ENCODE measurements at places on chromosomes 5 and 9.

DNA sequence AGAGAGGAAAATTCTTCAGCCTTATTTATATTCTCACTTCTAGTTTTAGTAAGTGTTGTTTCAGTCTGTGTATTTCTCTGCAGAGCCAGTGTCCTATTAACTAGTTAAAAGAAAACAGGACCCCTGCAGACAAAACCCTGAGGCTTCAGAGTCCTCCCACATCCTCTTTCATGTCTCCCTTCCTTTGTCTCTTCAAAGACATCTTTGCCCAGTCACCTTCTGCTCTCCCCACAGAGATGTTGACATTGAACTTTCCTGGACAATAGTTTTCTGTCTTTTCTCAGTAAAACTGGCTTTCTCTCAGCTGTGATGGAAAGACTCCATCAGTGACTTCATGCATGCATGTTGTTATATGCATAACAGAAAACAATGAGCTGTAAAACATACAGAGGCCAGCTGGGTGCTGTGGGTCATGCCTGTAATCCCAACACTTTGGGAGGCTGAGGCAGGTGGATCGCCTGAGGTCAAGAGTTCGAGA is 20.2 kb downstream of the GRAMD2B start:
- DNase-seq: peak; percentile 45

DNA sequence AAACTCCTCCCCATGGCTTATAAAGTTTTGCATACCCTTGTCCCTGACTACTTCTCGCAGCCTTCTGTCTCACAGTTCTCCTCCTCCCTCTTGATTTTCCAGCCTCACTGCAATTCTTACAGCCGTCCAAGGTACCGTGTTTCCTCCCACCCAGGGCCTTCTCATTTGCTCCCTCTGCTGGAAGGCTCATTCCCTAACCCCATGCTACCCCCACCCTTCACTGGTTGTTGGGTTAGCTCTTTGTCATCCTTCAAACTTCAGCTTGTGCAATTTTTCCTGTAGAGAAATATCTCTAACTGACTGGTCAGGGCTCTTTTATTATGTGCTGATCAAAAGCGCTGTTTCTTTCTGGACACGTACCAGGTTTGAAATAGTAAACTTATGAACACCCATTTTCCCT is 329.2 kb downstream of the EBF1 start:
- DNase-seq: no peak

DNA sequence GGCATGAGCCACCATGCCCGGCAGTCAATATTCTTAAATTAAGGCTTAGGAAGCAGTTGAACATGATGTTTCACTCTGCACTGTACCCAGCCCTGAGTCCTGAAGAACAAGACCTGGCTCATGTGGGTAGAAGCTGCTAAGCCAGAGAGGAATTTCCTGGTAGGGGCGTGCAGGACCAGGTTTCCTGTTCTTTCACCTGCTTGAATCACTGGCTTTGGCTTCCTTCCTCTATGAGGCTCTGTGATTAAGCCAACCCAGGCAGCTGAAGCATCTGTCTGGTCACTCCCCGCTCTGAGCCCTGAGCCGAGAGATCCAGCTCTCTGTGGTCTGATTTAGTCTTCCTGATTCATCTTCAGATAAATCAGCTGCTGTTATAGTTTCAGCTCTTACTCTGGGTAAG is 29.1 kb downstream of the CFAP77 start:
- DNase-seq: no peak

GRCh38 chr5:134543820-134544614 is 18.5 kb downstream of the JADE2 start:
- DNase-seq: peak; percentile 62

- no peak for DNase-seq
Observed at GRCh38 chr5:111774525-111774924, 17.5 kb upstream of the NREP start.

DNA sequence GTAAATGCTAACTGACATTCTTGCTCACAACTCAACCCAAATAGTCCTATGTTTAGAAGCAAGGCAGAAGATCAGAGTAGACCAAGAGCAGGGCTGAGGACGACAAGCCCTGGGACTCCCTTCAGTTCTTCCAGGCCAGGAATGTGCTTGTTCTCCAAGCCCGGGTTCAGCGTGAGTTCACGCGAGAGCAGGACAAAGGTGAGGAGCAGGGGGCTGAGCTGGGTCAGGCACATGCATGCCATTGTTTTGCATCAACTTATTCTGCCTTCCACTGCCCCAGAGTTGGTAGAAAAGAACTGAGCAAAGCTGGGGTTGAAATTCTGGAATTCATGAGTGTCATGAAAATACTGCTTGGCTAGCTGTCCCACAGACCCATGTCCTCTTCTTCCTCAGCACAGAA is 206.5 kb downstream of the PAX5 start:
- no peak for DNase-seq

GRCh38 chr9:71704796-71705195 is 63.5 kb downstream of the CEMIP2 start:
- DNase-seq: no peak

DNA sequence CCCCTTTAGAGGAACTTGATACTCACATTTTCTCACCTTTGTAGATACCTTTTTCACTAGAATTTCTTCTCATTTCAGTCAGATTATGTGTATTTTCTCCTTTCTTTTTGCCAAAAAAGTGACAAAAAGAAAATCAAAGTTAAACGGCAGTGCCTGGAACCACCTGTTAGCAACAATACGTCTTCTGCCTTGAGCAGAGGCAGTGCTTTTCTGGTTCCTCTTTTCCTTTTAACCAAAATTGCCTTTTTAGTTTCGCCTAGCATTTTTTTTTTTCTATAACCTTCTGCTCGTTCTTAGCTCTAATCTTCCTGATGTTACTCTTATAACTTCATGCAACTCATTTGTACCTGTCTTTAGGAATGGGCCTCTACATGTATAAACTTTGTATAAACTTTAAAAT is 26.1 kb downstream of the SMIM32 start:
- DNase-seq: no peak

DNA sequence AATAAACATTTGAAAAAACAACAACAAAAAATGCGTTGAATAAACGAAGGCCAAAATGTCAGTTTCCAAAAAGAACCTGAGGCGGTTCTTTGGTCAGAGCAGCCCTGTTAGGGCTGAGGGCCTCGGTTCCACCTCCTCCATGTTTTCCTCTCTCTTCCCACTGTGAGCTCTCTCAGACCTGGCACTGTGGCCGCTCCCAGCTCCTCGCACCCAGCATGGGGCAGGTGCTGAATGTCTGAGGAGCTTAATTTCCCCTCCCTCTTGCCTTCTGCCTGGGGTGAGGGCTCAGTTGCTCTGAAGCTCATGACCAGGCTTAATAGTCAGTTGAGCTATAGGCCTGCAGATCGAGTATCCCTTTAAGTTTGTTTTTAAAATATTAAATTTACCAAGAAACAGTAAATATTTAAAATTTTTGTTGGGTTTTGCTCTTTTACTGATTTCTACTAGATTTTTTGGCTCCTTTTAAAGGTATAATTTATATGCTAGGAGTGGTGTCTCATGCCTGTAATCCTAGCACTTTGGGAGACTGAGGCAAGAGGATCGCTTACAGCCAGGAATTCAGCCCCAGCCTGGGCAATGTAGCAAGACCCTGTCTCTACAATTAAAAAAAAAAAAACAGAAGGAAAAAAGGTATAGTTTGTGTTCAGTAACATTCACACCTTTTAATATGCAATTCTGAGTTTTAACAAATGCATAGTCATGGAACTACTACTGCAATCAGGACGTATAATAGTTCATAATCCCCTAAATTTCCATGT is 28.1 kb downstream of the DAPK1 start:
- DNase-seq: no peak

DNA sequence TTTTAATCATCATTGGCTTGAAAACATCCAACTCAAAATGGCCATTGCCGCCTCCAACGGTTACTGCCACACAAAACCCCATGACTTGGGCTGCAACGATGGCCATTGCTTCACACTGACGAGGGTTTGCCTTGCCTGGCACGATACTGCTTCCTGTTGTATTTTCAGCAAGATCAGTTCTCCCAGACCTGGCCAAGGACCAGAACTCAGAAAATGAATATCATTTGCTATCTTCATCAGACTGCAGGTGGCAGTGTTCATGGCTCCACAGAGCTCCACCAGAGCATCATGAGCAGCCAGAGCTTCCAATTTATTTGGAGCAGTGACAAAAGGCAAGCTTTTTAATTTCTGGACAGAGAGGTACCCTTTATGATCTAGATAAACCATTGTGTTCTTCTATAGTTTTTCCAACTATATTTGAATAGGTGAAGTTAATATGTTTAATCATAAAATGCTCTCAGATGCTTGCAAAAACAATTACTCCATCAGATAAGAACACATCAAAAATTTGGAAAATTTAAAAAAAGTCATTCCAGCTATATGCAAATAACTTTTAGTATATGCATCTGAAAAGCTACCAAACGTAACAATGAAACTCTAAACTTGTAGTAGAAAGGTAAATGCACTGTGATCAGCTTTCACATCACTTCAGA is 10.4 kb downstream of the AMACR start:
- DNase-seq: peak; percentile 48

DNA sequence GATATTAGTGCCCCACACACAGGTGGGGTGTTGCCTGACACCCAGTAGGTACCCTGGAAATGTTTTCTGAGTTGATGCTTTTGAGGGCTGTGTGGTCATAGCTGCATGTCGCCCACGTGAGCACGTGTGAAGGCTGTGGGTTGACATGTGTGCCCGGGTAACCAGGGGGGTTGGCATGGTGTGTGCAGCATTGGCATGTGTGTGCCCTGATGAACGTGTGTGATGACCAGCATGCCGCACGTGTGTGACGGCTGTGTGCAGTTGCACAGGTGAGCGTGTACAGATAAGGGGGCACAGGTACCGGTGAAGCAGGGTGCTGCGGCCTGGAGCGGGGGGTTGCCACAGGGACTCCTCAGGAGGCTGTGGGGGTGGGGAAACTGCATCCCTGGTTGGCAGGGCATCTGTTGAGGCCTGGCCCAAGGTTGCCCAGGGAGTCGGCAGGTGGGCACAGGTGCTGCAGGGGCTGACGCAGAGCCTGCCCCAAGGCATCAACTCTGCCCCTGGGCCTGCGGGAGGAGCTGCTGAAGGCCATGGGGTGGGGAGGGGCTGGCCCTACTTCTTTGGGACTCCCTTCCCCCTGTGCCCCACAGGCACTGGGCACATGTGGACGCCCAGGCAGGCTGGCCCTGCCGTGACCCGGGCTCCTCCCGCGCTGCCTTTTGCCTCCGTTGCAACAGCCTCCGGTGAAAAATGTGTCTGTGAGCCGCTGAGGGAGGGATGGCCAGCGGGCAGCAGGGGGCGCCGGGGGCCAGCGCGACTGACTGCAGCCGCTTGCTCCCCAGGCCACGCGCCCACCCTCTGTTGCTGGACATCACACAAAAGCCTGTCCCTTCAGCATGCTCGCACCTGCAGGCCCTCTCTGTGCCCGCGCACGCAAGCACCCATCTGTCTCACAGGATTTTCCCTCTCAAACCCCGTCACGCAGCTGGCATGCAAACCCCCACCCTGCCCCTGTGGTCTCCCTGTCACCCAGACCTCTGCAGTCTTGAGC is 2.2 kb downstream of the UNC5A start:
- no peak for DNase-seq

GRCh38 chr9:28005779-28006178 is 432.5 kb upstream of the C9orf72 start:
- DNase-seq: no peak

DNA sequence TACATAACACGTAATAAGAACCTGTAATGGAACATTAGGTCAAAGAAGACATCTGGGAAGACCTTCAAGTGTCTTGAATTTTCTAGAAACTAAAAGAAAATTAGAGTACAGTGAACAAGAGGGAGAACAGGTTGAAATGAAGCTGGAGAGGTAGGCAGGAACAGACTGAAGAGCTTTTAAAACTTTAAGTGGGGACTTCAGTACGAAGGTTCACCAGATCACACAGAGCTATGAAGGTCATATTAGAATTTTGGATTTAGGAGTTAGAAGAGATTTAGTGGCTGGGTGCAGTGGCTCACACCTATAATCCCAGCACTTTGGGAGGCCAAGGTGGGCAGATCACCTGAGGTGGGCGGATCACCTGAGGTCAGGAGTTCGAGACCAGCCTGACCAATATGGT is 26.6 kb downstream of the MLANA start:
- no peak for DNase-seq

- DNase-seq: no peak
Observed at GRCh38 chr9:35423499-35423898, 66.4 kb upstream of the RUSC2 start.

DNA sequence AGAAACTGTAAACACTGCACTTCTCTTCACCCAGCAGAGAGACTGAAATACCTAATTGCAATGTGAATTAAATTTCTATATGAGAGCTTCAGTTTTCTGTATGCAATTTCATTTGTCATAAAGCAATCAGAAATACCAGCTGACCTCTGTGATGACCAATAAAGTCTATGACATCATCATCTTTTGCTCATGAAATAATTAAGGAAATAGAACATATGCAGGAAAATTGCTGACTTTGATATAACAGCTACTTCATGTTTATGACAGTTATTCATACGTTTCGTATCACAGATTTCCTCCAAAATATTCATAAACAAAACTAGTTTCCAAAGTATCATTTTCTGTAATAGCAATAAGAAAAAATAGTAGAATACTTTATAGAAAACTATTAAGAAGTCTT is 652.3 kb downstream of the SLCO4C1 start:
- DNase-seq: no peak

GRCh38 chr9:134698587-134699342 is 57.2 kb downstream of the COL5A1 start:
- DNase-seq: peak; percentile 62

DNA sequence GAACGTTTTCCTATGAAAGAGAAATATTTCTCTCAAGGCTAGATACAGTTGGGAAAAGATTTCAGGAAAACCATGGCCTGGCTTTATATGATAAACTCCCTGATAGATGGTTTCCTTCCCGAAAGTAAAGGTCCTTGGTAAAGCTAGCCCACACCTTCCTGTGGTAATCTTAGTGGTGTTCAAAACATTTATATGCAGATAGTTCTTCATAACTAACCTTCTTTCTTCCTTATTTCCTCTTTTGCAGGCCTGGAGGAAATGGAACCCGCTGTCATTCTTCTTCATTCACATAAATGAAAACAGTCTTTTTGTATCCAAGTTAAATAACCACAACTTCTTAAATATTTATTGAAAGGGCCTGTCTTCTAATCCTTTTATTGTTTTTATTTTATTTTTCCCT is 474.0 kb upstream of the ACTBL2 start:
- no peak for DNase-seq

DNA sequence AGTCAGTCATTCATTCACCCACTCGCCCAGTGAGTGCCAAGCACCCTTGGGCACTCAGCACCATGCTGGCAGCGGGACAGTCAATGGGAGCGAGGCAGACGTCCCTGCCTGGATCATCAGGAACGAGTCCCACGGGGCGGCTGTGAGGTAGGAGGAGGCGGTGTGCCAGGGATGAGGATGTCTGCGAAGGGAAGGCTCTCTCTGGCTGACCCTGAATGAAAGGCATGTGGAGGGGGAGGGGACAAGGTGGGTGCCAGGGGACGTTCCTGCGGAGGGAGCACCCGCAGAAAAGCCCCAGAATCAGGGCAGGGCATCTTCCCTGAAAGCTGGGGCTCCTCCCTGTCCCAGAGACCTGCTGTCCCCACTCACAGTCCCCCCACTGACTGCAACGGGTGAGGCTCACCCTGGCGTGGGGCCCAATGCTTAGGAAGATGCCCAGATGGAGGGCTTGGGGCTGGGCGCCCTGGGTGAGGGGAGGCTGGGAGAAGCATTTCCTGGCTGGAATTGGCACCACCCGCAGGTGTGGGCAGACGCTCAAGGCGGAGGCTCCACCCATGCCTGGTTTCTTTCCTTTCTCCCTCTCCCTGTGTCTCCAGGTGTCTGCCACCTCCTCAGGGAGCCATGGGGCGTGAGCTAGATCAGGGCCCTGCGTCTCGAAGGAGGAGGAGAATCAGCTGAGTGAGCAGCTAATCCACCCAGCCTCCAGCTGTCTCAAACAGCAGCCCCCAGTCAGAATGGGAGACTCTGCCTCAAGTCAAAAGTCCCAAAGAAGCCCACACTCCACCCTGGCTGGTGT is 179.0 kb upstream of the PPP1R26 start:
- DNase-seq: peak; percentile 22

GRCh38 chr9:101462558-101462957 is 27.0 kb upstream of the ALDOB start:
- no peak for DNase-seq
